Activated B cell treated with CpG ODN at 0.5 μM for 24 hours (primary cell): ENCODE measurements at places on chromosomes 7 and 10.

DNA sequence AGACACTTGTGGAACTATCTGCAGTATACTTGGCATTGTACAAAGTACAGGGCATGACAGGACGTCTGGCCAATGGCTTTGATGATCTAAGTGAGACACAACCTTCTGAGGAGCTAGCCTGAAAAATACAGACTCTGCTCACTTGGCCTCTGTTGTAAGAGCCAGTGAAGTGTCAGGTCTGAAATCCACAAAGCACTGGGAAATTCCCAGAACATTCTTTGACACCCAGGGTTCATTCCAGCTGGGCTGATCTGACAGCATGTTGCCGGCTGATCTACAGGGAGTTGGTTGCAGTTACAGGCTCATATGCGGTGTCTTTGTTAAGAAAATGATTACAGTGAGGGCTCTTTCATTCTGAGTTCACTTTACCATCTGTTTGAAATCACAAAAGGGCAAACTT, 354.6 kb downstream of the PHF14 start:
- no peak for DNase-seq

DNA sequence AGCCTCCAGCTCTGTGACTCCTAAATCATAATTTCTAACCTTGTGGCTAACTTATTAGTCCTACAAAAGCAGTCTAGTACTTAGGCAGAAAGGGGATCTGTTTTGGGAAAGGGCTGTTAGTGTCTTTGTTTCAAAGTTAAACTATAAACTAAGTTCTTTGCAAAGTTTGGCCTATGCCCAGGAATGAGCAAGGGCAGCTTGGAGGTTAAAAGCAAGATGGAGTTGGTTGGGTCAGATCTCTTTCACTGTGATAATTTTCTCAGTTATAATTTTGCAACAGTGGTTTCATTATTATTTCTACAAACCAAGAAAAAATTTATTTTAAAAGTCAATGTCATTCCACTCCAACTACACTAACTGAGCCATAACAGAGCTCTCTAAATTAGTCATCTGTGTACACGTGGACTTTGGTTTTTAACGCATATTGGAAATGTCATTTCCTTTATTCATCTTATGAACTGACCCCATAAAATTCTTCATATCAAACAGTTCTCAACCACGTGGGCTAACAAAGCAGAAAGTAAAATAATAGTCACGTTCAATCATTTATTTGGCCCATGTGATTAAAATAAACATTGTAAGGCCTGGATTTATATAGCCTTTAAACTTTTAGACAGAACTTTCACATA, 143.2 kb upstream of the C7orf33 start:
- no peak for DNase-seq

DNA sequence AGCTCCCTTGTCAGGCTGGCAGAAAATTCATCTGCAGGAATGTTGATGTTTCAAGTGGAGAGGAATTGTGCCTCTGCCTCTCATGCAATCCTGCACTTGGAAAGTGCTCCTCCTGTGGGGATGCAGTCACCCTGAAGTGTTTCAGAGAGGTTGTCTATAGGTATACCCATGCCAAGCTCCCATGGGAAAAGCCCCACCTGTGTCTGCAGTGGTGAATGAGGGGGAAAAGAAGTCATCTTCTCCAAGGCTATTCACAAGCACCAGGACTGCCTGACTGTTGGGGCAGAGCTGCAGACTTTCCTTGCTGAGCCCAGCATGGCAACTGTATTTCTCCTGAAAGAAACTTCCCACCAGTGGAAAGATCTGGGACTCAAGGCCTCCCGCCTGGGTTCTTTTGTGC, 35.5 kb downstream of the GPR22 start:
- no peak for DNase-seq

- DNase-seq: no peak
Observed at GRCh38 chr10:23516530-23516929, 77.7 kb downstream of the OTUD1 start.

DNA sequence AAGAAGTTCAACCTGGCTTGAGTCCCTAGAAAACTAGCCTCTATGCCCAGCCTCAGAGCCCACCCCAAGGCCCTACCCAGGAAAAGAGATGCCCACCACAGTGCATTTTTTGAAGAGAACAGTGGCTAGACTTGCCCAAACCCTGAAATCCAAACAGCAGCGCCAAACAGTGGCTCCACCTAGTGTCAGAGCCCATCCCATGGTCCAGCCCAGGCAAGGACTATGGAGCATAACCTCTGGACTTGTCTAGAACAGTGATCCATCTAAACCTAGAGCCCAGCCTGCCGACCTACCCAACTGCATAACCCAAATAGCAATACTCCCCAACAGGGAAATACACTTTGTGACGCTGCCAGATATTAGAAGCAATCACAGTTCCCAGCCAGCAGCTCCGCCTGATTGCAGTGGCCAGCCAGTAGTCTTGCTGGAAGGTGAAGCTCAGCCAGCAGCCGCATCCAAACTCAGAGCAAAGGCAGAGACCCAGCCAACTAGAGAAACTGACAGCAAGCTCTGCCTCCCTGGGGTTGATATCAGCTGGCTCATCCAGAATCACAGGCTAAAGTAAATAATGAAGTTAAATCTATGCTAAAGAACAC, 44.5 kb downstream of the HBP1 start:
- no peak for DNase-seq

- no peak for DNase-seq
Observed at GRCh38 chr10:75395066-75395931, 6.3 kb downstream of the ZNF503 start.

DNA sequence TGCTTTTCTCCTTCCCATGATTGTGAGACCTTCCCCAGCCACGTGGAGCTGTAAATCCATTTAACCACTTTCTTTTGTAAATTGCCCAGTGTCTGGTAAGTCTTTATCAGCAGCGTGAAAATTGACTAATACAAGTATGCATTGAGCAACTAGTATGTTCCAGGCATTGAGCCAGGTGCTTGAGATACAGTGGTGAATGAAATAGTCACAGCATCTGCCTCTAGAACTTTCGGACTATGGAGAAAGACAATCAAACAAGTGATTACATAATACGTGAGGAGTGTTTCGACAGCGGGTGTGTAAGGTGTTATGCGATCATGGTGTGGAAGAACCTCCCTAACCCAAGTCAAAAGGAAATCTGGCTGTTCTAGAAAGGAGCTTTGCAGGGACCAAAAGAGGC, 21.6 kb upstream of the NUP205 start:
- no peak for DNase-seq

DNA sequence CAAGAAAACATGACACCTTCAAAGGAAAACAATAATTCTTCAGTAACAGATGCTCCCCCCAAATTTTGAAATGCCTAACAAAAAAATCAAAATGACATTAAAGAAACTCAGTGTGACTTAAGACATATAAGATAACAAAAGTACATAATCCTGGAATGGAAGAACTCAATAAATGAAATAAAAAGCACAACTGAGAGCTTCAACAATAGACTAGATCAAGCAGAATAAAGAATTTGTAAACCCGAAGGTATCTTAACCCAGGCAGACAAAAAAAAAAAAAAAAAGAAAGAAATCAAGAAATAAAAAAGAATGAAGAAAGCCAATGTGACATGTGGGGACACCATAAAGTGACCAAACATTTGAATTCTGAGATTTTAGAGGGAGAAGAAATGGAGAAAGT, 27.7 kb upstream of the LRRD1 start:
- no peak for DNase-seq

DNA sequence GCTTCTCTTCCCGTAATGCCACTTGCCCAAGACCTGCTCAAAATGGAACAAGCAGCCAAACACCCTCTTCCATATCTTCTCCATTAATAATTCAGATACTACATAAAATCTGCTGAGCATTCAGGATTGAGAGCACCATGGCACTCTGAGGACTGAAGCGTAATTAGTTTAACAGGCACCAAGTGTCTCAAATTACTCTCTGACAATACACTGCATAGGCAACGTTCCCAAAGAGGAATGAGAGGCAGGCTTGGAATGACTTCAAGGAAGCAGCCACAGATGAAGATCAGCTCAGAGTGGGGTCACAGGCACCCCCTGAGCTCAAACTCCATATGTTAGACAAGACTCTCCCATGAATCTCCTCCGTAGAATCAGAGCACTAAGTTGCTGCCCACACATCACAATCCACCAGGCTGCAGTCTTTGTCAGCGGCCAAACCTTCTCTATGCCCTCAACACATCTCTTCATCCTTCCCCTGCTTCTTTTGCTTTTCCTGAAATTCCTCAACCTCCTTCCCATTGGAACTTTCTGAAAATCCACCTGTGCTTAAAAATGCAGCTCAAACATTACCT, 4.7 kb upstream of the ABLIM1 start:
- DNase-seq: no peak

DNA sequence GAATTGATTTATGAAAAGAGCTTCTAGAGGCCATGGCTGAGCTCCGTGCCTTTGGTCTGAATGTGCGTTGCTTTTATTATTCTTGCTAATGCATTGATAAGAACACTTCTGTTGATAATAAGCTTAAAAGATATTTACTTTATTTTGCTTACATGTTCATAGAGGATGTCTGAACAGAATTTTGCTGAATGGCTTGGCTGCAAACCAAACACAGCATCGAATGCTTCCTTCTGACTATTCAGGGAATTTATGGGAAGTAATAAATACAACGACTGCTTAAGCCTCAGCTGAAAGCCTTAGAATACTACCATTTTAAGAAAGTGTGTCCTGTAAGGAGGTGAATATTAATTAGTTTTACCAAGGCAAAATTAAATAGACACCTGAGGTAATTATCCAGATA, 643.5 kb upstream of the POT1 start:
- no peak for DNase-seq

DNA sequence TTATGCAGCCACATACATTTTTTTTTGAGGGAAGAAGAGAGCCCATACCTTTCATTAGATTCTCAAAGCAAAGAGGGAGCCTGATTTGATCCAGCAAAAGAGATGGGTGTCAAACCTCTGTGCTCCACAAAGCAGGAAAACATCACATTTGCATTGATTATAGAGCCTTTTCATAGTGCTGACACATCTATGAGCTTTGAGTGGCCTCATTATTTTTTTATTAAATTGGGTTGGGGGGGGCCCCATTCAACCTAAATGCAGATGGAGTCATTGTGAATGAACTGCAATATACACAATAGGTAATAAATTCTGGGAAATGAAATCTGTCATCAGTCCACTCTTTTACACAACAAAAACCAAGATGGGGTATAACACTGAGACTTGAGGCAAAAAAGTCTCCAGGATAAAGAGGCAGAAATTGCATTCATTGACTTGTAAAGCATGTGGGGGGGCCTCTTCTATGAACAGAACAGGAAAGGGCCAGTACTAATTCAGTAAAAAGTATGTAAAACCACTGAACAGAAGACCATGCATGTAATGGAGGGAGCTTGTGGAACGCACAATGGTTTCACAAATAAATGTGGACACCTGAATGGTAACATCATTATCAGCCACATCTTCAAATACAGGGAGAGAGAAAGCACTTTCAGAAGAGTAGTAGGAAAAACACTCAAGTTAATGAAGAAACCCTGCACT, 17.7 kb upstream of the ASB4 start:
- DNase-seq: no peak

GRCh38 chr7:121420976-121421375, 24.9 kb upstream of the FAM3C start:
- no peak for DNase-seq

DNA sequence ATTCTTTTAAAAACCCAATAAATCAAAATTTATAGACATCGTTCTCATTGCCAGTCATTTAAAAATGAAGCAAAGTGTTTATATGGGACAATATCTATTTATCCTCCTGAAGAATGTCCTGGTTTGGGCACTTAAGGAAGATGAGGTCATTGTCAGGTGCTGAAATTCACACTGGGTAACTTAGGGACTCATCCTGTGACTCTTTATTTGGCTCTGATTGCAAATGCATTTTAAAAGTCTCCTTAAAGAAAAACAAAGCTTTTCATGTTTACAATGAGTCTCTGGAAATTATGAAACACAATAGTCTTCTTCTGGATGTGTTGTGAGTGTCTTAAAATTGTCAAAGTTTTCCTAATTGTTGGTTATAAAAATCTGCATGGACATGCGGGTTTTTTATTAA, 69.5 kb upstream of the GPR158 start:
- no peak for DNase-seq
